ENCODE measurements at places on chromosomes 4 and X.

DNA sequence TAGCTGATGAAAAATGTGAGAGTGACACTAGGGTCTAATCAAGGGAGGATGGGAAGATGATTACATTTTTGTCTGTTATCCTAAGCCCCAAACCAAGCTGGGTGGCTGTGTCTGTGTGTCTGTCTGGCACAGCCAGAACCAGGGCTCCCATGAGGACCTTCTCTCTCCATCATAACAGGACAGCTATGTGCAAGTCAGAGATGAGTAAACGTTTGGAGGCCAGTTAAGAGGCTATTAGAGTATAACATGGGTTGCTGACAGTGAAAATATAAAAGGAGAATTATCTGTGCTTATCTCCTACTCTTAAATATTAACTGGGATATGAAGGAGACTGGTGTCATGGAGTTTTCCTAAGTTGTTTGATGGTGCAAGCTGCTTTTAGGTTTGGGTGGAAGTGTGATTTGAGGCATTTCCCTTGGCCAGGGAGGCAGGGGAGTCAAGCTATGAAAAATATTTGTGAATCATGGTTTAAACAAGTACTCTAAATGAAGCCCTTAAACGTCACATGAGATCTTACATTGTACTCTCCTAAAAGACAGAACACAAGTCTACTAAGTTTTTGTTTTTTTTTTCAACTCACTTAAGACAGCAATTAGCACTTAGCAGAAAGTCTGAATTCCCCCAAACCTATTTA, 156.2 kb downstream of the ENOX2 start:
- no peak for DNase-seq

GRCh38 chr4:54723220-54723619, 65.5 kb downstream of the KIT start:
- DNase-seq = no peak

- DNase-seq = no peak
Measured at GRCh38 chrX:19758539-19758938, 128.9 kb downstream of the SH3KBP1 start.

GRCh38 chr4:75995727-75996126, 5.0 kb upstream of the SDAD1 start:
- DNase-seq = no peak

Data from cerebellar nuclear complex (tissue), 1 donor.